ENCODE measurements at places on chromosomes 1 and 21.

DNA sequence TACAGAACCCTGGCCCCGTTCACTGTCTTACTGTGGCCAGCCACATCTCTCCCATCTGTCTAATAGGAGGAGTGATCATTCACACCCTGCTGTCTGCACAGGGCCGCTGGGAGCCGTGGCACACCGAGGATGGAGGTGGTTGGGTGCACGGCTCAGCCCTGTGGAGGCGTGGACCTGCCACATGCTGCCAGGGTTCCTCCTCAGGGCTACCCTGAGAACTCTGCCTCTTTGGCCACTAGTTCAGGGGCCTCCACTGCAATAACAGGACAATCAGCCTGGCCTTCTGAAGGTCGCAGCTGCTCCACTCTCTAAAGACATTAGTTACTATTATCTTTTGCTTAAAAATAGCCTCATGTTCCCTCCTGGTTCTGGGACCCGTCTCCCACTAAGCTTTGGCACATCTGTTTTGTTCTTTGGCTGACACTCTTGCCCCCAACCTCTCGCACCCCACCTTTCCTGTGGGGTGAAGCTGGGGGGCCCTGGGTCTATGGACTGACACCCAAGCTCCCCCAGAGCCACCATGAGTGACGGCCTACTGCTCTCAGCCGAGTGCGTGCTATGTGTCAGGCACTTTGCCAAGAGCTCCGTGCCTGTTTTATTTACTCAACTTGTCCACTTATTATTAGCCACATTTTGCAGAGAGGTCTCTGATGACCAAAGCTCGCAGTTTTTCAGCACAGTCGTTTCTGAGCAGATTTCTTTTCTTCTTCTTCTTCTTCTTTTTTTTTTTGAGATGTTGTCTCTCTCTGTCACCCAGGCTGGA is 66.3 kb downstream of the ARHGEF10L start:
- DNase-seq: peak; percentile 42

DNA sequence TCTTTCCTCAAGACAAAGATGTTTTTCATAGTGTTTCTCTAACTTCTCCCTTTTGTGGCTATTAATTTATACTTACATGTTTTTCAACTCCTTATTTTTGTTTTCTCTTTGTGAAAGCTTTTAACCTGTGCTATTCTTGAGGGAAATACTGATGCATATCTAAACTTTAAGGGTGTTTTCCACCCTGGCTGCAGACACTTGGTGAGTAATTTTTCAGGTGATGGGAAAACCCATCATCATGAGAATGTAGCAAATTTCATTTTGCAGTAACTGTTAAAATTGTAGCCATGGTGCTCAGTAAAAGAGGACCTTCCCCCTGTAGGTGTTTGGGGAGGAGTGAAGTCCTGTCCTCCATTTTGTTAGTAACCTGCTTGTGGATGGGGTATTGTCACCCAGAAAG is 124.2 kb downstream of the LIPI start:
- no peak for DNase-seq

DNA sequence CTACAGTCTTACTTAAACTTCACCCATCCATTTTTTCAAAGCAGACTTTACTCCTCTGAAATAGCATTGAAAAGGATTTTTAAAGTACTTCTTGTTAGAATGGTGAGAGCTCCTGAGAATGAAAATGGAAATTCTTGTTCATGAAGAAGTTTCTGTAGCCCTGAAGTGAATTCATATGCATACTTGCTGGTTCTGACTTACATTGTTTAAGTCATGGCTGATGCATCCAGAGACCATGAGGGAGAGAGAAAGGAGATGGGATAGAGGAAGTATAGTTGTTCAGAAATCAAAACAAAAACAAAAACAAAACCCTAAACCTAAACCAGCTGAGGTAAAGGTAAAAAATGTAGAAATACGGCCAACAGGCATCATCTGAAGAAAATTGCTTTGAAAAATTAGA is 27.1 kb upstream of the SAMSN1 start:
- DNase-seq: no peak

GRCh38 chr1:10559386-10559785 is 84.6 kb downstream of the PEX14 start:
- no peak for DNase-seq

DNA sequence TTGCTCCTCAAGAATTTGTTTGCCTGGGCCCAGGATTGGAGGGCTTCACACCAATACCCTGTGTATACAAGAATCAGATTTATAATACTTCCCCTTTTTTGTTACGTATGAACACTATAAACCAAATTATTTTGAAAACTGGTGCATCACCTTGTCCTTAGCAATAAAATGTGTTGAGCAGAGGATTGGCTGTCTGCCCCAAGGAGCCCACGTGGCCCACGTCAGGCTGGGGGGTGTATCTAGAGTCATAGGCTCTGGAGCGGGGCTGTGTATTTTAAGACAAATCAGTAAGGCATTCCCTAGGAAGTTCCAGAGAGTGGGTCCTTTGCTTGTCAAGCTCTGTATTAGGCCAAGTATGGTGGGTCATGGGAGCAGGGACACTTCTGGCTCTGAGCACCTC is 2.0 kb upstream of the ST3GAL3 start:
- no peak for DNase-seq

GRCh38 chr1:61004262-61005003 is 77.9 kb upstream of the NFIA start:
- no peak for DNase-seq

DNA sequence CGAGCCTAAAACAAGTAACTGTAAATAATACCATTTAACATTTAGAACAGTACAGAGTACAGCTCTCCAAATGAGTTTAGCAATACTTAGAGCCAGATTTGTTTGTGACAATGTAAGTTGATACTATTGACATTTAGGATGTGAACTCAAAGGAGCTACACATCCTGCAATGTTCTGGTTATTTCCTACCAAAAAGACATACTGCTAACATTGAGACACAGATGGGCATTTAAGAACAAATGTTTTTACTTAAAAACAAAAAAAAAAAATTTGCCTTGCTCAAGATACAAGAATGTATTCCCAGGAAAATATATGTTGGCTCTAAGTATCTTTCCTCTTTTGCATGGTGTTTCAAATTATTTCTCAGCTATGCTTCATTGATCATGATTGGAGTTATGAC is 1464.8 kb upstream of the PRMT6 start:
- DNase-seq: no peak

DNA sequence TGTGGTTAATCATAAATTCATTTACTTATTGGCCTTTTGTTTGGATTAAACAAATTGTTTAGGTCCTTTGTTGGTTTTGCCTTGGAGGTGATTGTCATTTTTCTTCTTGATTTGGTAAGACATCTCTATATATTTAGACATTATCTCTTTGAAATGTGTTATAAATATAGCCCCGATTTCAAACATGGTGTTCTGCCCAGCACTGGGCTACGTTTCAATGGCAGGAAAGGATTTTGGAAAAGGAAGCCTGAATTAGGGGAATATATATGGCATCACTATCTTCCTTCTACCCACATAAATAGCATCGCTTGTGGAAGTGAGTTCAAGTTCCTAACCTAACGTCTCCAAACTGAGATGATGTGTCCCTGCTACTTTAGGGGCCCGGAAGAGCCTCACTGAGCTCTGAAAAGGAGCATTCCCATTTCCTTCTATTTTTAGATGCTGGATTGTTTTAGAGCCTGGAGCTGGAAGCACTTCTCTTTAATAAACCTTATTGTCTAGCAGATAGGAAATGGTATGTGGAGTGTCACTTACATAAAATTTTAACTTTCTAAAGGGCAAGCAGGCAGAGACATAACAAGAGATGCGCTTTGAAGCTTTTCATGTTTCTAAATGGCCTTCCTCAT is 39.4 kb downstream of the PGBD5 start:
- DNase-seq: no peak

GRCh38 chr1:26177182-26177684 is at the start of gene CNKSR1:
Gene CNKSR1, plus strand, starts transcription at chr1:26177491. Its CDS starts 57 bp downstream, at chr1:26177548.
- no peak for DNase-seq

DNA sequence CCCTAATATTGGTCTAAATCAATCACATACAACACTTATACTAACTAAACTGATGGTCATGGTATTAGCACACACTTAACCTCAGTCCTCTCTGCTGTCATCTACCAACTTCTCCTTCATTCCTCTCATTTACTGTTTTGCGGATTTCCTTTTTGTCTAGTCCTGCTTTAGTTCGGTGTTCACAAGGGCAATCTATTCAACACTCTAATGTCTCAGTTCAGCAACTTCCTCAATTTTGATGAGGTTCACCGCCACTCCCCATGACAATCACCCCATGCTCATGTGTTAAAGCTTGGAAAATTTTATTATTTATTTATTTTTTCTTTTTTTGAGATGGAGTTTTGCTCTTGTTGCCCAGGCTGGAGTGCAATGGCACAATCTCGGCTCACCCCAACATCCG is 301.1 kb downstream of the PTPRC start:
- no peak for DNase-seq

DNA sequence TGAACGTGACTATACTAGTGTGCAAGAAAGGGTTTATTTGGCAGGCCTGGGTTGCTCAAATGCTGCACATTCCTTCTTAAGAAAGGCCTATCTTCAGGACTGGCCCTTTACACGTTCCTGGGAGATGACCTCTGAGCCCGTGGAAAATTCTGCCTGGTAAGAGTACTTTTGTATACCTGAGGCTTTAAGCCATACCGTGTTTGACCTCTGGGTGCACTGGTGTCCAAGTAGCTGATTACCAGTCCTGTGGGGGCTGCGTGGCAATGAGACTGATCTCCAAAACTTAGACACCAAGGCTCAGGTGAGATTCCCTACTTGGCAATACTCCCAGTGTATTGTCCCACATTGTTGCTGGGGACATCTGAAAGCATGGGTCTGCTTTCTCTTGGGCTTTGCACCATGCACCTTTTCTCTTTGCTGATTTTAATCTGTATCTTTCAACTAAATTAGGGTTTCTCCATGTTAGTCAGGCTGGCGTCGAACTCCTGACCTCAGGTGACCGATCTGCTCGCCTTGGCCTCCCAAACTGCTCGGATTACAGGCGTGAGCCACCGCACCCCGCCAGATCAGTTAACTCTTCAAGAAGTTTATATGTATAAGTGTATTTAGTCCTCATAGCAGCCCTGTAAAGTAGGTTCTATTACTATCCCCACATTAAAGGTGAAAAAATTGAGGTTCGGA is 44.5 kb downstream of the TRIM33 start:
- DNase-seq: no peak

DNA sequence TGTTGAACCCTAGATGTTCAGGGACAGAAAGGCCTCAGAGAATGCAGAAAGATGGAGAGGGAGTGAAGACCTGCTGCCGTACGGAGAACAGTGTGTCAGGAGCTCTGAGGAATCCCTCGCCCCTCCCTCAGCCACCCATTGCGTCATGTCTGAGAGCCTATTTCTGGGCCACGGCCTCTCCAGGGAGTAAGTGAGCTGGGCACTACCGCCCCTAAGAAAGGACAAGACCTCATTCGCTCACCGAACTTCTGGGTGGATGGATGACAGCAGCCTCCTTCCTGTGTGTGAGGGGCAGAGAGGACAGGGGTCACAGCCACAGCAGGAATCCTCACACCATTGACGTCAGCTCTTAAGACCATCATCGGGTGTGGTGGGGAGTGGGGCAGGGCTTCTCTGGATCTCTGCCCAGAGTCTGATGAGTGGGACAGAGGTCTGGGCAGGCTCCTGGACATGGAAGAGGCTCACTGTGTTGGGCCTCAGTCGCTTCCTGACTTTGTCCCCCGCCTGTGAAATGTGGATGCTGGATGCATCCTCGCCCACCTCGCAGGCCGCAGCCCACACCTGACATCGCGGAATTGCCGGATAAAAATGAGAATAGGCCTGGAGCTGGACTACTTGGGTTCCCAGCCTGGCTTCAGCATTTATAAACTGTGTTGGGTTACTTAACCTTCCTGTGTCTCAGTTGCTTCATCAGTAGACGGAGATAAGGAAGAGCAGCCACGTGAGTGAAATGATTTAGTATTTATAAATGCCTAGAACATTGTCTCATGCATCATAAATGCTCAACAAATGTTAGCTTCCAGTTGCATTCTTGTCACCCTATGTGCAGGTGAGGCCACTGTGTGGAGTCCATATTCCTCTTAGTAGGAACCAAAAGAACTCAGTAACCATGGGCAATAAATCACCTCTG is 238.6 kb downstream of the TRABD2B start:
- no peak for DNase-seq

DNA sequence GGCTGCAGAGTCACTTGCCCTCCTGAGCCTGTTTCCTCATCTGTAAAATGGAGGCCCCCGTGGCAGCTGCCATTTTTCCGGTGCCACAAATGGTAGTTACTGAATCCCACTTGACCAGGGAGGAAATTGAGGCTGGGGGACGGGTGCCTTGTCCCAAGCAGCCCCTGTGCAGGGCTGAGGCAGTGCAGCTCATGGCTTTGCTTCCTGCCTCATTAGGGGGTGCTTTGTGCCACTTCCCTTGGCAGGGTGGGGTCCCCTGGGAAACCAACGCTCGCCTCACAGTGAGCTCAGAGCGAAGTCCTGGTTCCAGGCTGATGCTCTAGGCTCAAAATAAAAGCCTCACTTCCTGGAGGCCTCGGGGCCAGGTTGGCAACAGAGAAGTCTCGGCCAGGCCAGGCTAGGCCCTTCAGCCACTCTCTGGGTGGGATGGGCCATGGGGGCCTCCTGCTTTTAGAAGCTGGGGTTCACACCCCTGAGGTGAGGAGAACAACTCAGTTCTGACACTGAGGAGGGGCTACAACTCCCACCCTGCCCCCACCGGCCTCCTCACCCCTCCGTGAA is 6.8 kb downstream of the LAPTM5 start:
- no peak for DNase-seq

Measured in tibial nerve (tissue), 4 donors.